ENCODE measurements at places on chromosomes 2 and 18.

DNA sequence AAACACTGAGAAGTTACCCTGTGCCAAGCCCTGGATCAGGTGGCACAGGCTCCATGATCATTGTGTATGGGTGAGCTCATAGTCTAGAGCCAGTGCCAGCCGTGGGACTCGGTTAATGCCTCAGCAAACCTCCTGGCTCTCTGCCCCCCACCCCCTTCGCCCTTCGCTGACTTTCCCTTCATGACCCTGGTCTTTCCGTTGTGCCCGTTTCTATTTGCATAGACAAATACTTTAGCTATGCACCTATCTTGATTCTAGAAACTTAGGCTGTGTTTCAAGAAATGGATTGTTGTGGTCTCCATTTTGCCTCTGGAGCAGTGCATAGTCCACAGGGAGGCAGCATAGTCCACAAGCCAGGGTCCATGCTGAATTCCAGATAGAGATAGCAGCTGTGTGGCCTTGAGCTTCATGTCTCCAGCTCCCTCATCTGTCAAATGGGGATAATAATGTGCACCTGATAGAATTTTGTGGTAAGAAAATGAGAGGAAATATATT, 44.8 kb upstream of the KDM3A start:
- DNase-seq: no peak

DNA sequence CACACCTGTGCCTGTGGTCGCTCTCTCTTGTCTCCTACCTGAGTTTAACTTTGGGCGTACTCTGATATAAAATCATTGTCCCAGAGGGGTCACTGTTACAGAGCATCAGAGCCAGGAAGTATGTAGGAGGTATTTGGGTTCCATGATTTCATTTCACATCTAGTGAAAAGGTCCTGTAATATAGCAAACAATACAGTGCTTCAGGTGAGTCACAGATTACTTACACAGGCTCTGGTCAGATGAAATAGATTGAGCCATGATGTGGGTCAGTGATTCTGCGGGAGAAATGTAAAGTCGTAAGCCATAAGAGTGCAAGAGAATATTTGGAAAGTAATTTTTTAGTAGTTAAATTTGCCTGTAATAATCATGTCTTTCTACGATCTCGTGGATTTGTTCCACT, 70.2 kb downstream of the SOCS6 start:
- no peak for DNase-seq

DNA sequence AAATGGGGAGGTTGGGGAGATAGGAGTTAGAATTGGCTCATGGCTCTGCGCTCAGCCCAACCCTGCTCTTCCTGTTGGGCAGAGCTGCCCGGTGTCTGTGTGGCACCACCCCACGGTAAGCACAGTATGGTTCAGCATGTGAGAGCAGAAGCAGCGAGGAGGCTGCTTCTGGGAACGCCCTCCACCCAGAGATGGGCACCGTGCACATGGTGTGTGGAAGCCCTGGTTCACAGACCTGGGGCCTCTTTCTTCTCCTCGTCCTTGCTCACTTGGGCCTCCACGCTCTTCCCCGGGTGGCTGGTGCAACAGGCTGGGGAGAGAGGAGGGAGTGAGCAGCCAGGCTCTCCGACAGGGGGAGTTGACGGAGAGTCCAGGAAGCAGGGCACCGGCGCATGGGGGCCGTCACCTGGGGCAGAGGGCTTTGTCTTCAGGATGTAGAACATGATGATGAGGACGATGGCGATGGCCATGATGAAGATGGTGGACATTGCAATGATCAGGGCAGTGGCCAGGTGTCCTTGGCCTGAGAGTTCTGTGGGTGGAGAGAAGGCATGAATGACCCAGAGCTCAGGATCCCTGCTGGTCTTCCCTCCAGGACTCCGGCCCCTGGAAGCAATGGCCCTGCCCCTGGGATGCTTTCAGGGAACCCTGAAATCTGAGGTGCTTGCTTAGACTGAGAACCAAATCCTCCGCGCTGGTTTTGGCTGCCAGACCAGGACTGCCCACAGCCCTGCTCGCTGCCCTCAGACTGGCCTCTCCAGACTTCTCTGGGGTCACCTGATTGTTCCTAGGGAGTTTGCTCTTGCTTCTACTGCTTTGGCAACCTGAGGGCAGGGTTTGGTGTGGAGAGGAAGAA, 78.3 kb downstream of the EDAR start:
- DNase-seq: no peak

- DNase-seq: no peak
Measured at GRCh38 chr2:179393481-179393880, 128.8 kb upstream of the SESTD1 start.

DNA sequence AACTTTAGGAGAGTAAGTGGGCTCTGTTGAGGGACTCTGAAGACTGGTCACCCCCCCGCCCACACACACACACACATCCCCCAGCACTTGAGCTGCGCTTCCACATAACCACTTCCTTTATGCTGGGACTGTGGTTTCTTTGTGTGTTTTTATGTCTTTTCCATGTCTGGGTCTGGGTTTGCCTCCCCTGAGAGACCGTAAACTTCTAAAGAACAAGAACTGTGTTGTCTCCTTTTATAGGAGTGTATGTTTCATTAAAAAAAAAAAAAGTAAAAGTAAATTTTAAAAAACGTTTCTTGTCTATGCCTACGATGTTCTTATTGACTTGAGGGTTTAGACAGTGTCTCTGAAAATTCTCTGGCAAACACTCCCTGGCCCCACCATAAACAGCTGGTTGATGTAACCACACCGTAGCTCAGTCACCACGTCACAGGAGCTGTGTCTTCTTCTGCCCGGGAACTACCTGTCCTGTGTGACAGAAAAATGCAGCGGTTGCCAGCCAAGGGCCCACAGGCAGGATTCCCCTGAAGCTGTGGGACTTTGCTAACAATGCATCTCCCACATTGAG, 68.0 kb downstream of the KLHL29 start:
- no peak for DNase-seq

DNA sequence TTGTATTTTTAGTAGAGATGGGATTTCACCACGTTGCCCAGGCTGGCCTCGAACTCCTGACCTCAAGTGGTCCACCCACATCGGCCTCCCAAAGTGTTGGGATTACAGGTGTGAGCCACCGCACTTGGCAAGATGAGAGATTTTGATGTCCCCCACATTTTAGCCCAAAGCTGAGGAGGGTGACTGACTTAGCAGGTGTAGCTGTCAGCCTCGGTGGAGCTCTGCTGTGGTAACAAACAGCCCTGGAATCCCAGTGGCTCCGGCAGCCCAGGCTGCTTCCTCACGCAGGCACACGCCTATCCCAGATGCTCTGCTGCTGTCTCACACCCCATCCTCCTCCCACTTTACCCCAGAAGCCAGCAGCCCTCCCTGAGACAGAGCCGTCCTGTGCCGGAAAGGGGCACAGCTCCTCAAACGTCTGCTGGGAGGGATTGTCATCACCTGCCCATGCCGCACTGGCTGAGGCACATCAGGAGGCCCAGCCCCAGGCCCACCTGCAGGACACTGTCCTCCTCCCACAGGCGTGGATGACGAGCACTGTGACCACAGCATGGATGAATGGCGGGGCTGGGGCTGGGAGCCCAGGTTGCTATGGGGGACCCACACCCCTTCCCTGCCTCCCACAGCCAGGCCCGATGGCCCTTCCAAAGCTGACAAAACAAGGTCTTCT, 10.6 kb upstream of the BOK start:
- no peak for DNase-seq

- DNase-seq: no peak
Measured at GRCh38 chr2:210072922-210073509, 70.6 kb downstream of the RPE start.

- DNase-seq: no peak
Measured at GRCh38 chr2:241813644-241814392, 4.8 kb downstream of the NEU4 start.
